ENCODE measurements at places on chromosomes 3 and 15. TPM values are rescaled to one million over a fixed set of nuclear protein-coding genes. Genes with fewer than 3 reads are reported as not detected.

DNA sequence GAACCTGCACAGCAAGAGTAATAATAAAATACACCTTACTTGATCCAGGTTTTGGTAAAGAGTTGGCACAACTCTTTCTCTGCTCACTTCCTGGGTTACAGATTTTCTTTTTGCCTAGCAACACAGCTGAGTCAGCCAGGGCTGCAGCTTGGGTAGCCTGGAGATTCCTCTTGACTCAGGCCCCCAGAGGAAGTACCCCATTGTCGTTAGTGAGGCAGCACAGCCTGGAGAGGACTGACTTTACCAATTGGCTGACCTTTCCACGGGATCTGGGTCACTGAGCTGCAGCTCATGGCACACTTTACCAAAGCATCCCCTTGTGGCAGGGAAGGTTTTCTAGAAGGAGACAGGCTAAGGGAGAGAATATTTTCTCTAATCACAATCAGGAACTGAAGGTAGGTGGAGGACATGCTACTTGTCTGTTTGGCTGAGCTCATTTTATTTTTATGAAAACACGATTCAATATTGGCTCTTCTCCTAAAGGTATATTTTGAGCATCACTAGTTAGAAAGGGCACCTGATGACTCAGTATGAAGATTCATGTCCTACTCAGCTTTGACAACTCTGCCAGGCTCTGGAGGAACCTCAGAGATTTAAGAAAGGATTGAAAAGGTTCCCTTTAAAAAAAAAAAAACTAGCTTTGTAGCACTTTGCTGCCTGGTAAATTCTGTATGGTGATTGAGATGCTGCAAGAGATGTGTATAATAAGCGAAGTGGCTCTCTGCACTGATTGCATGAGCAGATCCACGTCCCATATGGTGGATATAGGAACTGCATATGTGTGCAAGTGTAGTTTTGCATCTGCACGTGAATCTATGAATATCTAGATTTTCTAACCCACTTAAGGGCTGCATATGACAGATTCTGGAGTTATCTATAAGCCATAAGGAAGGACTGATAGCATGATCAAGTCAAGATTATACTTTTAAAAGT, 124.8 kb downstream of the CHDH start:
- H3K27ac ChIP-seq = no peak overlapping the region
- no peak overlapping the region for H3K4me3 ChIP-seq
- peaks cover 35% of the 10 kb centered on the region for H3K27me3 ChIP-seq
- no peaks in the 10 kb centered on the region for H3K36me3 ChIP-seq

- H3K27ac ChIP-seq = no peak overlapping the region
- H3K4me1 ChIP-seq = no peaks in the 10 kb centered on the region
- H3K36me3 ChIP-seq = no peaks in the 10 kb centered on the region
- H3K4me3 ChIP-seq = no peak overlapping the region
These were observed 270.9 kb downstream of the RPLP1 start for GRCh38 chr15:69723404-69724096.

DNA sequence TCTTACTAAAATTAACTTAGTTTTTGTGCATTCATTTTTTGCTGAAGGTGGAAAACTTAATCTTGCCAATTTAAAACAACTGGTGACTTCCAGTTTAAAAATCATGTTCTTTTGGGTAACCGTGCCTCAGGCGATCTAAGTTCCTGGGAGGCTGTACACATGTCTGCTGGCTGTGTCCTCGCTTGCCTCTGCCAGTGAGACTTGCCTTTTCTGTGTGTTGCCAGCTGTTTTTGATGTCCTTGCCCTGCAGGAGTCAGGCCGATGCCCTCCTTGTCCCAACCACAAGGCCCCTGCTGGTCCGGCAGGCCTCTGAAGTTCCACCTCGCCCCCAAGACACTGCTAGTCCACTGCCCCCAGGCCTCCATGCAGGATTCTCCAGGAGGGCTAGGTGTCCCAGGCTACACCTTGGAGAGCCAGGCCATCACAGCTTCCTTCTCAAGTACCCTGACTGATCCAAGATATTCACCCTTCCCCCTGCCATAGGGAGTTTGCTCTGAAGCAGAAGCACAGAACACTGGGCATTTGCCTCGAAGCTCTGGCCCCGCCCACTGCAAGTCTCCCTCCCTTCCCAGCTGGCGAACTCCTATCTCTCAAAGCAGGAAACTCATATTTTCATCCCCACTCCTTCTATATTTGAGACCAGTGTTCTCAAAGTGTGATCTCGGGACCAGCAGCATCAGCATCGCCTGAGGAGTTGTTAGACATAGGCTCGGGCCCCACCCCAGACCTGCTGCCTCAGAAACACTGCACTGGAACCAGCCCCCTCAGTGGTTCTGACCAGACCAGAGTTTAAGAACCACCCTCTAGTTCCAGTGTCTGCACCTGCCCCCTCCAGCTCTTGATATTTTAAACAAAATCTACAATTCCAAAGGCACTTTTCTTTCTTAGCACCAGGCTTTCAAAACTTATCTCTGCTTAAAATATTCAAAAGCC, 185.8 kb upstream of the UBE2E1 start:
- no peak for DNase-seq
- no peaks in the 10 kb centered on the region for H3K4me1 ChIP-seq
- no peaks in the 10 kb centered on the region for H3K36me3 ChIP-seq
- no peaks in the 10 kb centered on the region for H3K27me3 ChIP-seq
- no peak overlapping the region for H3K27ac ChIP-seq

DNA sequence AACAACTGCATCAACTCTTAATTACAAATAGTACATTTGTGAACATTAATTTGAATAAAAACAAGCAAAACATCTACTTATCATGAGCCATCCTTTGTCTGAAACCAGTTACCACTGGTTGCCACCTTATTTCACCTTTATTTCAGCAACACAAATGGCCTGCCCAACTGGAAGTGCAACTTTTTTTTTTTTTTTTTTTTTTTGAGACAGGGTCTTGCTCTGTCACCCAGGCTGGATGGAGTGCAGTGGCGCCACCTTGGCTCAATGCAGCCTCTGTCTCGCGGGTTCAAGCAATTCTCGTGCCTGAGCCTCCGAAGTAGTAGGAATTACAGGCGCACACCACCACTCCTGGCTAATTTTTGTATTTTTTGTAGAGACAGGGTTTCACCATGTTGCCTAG, 13.1 kb downstream of the WDR82 start:
- H3K27ac ChIP-seq = no peak overlapping the region
- DNase-seq = no peak
- no peak overlapping the region for H3K4me3 ChIP-seq
- H3K36me3 ChIP-seq = peaks cover 95% of the 10 kb centered on the region
- H3K27me3 ChIP-seq = no peaks in the 10 kb centered on the region

GRCh38 chr15:53351373-53351772, 408.1 kb downstream of the WDR72 start:
- H3K4me1 ChIP-seq = no peaks in the 10 kb centered on the region
- no peaks in the 10 kb centered on the region for H3K27me3 ChIP-seq
- no peaks in the 10 kb centered on the region for H3K36me3 ChIP-seq
- H3K27ac ChIP-seq = no peak overlapping the region
- no peak overlapping the region for H3K4me3 ChIP-seq

GRCh38 chr3:58497097-58497496, 5.2 kb downstream of the KCTD6 start:
- no peaks in the 10 kb centered on the region for H3K36me3 ChIP-seq
- no peak overlapping the region for H3K27ac ChIP-seq
- H3K27me3 ChIP-seq = no peaks in the 10 kb centered on the region
- no peak overlapping the region for H3K4me3 ChIP-seq
- DNase-seq = no peak
- H3K4me1 ChIP-seq = peaks cover 6% of the 10 kb centered on the region

GRCh38 chr15:67321352-67321751, 66.8 kb downstream of the IQCH start:
- no peak for DNase-seq
- H3K36me3 ChIP-seq = no peaks in the 10 kb centered on the region
- H3K4me1 ChIP-seq = no peaks in the 10 kb centered on the region
- H3K27ac ChIP-seq = no peak overlapping the region
- no peaks in the 10 kb centered on the region for H3K27me3 ChIP-seq

GRCh38 chr3:115715241-115715745, 92.0 kb downstream of the GAP43 start:
- H3K27me3 ChIP-seq = no peaks in the 10 kb centered on the region
- H3K36me3 ChIP-seq = no peaks in the 10 kb centered on the region
- H3K27ac ChIP-seq = no peak overlapping the region
- no peaks in the 10 kb centered on the region for H3K4me1 ChIP-seq

- no peak for DNase-seq
- H3K4me1 ChIP-seq = no peaks in the 10 kb centered on the region
- H3K4me3 ChIP-seq = no peak overlapping the region
- H3K27ac ChIP-seq = no peak overlapping the region
These were observed 153.5 kb upstream of the MEIS2 start for GRCh38 chr15:37253877-37254276.

- H3K27ac ChIP-seq = no peak overlapping the region
- no peaks in the 10 kb centered on the region for H3K27me3 ChIP-seq
- H3K4me3 ChIP-seq = no peak overlapping the region
- DNase-seq = no peak
- H3K36me3 ChIP-seq = no peaks in the 10 kb centered on the region
These were observed 62.4 kb upstream of the RARB start for GRCh38 chr3:25365636-25366035.

DNA sequence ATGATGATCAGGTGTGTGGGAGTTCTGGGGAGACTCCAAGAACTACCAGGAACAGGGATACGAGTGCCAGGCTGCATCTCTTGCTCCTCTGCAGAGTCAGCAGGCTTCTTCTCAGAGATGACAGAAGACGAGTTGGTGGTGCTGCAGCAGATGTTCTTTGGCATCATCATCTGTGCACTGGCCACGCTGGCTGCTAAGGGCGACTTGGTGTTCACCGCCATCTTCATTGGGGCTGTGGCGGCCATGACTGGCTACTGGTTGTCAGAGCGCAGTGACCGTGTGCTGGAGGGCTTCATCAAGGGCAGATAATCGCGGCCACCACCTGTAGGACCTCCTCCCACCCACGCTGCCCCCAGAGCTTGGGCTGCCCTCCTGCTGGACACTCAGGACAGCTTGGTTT, 7.9 kb downstream of the PRRT3 start:
- no peak for DNase-seq
- H3K4me3 ChIP-seq = no peak overlapping the region
- peaks cover 20% of the 10 kb centered on the region for H3K36me3 ChIP-seq
- H3K4me1 ChIP-seq = peaks cover 27% of the 10 kb centered on the region

- H3K4me1 ChIP-seq = no peaks in the 10 kb centered on the region
- H3K4me3 ChIP-seq = no peak overlapping the region
- DNase-seq = no peak
- H3K27me3 ChIP-seq = no peaks in the 10 kb centered on the region
These were observed 53.6 kb upstream of the THRB start for GRCh38 chr3:24548278-24548677.

- no peaks in the 10 kb centered on the region for H3K4me1 ChIP-seq
- H3K27me3 ChIP-seq = no peaks in the 10 kb centered on the region
These were observed 76.4 kb downstream of the AKAP13 start for GRCh38 chr15:85456798-85457197.

DNA sequence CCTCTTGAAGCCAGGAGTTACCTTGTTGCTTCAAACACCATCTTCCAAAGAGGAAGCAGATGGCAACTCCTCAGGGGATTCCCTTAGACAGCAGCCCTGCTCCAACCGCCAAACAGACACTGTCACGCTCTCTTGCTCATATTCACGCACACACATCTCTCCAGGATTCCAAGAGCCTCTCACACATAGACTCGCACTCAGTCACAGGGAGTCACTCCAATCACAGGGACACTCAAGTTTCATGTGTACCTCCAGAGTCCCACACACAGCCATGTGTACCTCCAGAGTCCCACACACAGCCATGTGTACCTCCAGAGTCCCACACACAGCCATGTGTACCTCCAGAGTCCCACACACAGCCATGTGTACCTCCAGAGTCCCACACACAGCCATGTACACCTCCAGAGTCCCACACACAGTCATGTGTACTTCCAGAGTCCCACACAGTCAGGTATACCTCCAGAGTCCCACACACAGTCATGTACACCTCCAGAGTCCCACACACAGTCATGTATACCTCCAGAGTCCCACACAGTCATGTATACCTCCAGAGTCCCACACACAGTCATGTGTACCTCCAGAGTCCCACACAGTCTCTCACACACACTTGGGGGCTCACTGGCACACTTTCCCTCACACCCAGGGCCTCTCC, 6.1 kb downstream of the VWA5B2 start:
- H3K27ac ChIP-seq = no peak overlapping the region
- H3K36me3 ChIP-seq = no peaks in the 10 kb centered on the region
- no peaks in the 10 kb centered on the region for H3K4me1 ChIP-seq
- peaks cover 24% of the 10 kb centered on the region for H3K27me3 ChIP-seq
- no peak overlapping the region for H3K4me3 ChIP-seq

DNA sequence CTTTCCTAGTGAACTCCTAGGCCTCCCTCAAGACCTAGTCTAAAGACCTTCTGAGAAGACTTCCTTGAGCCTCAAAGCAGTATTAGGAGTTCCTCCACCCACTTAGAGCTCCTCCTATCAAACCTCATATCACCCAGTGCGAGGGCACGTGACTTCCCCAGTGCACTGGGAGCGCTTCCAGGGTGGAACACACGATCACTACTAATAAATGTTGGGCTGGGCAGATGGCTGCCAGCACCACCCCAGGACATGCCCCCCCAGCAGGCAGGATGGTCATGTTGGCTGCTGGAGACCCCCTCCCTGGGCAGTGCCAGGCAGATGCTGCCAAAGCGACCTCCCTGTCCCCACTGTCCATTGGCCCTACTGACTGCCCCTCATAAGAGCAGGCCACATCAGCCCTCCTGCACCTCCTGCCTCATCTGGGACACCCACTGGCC, 8.5 kb upstream of the PLXND1 start:
- DNase-seq = peak; percentile 56
- no peaks in the 10 kb centered on the region for H3K36me3 ChIP-seq
- peaks cover 12% of the 10 kb centered on the region for H3K4me1 ChIP-seq
- no peaks in the 10 kb centered on the region for H3K27me3 ChIP-seq
- H3K27ac ChIP-seq = 0 out of 3 replicates have a peak overlapping the region, but pooled peaks have one; percentile 26

DNA sequence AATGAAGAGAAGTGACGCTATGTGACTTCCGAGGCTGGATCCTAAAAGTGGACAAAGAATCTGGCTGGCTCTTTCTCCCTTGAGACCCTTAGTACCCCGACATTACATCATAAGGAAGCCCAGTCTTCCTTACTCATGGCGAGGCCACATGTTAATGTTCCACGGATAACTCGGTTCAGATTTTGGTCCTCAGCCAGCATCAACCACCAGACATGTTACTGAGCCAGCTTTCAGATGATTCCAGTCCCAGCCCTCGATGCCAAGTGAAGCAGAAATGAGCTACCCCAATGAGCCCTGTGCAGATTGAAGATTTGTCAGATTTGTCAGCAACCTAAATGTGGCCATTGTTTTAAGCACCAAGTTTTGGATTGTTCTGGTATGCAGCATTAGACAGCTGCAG, 46.6 kb downstream of the SLCO2A1 start:
- DNase-seq = no peak
- H3K27me3 ChIP-seq = no peaks in the 10 kb centered on the region
- H3K4me3 ChIP-seq = no peak overlapping the region
- no peaks in the 10 kb centered on the region for H3K4me1 ChIP-seq
- no peaks in the 10 kb centered on the region for H3K36me3 ChIP-seq

GRCh38 chr3:161740421-161740820, 243.8 kb downstream of the OTOL1 start:
- DNase-seq = no peak
- H3K27ac ChIP-seq = no peak overlapping the region
- no peaks in the 10 kb centered on the region for H3K36me3 ChIP-seq
- no peaks in the 10 kb centered on the region for H3K4me1 ChIP-seq

The TRAK1 gene
- total RNA-seq = 28.5 TPM

The XPC gene
- total RNA-seq = 44.5 TPM

The CLDN16 gene
- total RNA-seq = not detected

The ITIH1 gene
- 0.31 TPM for total RNA-seq

The LSMEM2 gene
- not detected for total RNA-seq
